ENCODE measurements at places on chromosomes 6 and 20. TPM values are rescaled to one million over a fixed set of nuclear protein-coding genes. Genes with fewer than 3 reads are reported as not detected.

Gene BPIFB1
- not detected for total RNA-seq

DNA sequence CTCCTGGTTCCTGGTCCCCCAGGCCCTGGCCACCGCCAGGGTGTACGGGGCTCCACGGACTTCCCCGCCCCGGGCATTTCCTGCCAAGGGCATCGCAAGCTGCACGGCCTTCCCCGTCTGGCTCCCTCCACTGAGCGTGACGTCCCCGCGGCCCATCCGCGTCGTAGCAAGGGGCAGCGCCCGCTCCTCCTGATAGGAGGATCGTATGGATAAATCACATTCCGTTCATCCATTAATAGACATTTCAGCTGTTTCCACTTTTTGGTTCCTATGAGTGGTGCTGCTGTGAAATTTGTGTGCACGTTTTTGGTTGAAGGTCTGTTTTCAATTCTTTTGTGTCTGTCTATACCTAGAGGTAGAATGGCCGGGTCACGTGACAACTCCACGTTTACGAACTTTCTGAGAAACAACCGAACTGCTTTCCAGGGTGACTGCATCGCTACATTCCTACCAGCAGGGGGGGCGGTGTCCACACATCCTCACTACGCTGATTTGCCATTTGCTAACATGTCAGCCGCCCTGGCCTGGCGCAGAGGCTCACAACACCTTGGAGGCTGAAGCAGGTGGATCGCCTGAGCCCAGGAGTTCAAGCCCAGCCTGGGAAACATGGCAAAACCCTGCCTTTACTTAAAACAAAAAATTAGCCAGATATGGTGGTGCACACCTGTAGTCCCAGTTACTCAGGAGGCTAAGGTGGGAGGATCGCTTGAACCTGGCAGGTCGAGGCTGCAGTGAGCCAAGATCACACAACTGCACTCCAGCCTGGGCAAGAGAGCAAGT, 37.7 kb downstream of the KCNQ2 start:
- no peak for DNase-seq

DNA sequence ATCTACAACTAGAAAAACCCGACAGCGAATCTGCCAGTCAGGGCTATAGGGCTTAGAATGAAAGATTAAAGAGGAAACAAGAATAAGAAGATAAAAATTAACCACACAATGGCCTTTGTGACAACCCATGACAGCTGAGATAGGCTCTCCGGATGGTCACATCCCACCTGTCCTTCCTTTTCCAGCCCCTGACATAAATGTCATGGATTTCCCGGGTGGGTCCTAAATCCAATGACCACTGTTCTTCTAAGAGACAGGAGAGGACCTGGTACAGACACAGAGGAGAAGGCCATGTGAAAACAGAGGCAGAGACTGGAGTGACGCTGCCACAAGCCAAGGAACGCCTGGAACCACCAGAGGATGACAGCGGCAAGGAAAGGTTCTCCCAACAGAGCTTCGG, 41.8 kb downstream of the ATXN1 start:
- DNase-seq: no peak

Gene GSTA3
- not detected for total RNA-seq

- DNase-seq: no peak
Measured at GRCh38 chr6:138296381-138296780, 78.1 kb upstream of the PBOV1 start.

DNA sequence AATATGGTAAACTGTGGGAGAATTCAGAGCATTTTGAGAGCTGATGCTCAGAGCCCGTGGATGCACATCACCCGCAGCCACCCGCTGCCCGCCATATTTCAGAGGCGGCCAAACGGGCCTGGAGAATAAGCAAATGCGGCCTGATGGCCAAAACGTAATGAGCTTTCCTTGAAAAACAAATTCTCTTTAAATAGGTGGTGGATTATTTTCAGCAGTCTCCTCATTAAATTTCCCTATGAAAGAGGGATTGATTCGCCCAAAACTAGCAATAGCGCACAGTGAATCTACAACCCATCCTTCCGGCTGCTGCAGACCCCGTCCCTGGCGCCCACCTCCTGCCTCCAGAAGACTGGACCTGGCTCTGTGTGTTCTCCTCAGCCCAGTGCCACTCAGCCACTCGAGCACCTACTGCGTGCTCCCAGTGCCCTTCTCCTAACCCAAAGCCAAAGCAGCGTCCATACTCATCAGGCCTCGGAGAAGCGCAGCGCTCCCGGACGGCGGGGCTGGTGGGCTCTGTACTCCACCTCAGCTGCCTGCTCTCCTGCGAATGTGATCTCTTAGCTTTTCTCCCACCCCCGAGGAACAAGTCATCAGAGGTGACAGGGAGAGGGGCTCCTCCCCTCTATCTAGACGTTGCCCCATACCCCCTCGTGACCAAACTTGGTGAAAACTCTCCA, 224.8 kb downstream of the TAF4 start:
- no peak for DNase-seq

GRCh38 chr6:27078734-27079357, 168.7 kb upstream of the PRSS16 start:
- DNase-seq: no peak

- no peak for DNase-seq
Measured at GRCh38 chr6:155352811-155353210, 38.5 kb upstream of the TFB1M start.

Gene SAMD10
- 4.0 TPM for total RNA-seq

GRCh38 chr6:89794324-89794723, 25.3 kb downstream of the MDN1 start:
- DNase-seq: no peak

GRCh38 chr6:88984152-88984551, 20.7 kb upstream of the RNGTT start:
- no peak for DNase-seq

DNA sequence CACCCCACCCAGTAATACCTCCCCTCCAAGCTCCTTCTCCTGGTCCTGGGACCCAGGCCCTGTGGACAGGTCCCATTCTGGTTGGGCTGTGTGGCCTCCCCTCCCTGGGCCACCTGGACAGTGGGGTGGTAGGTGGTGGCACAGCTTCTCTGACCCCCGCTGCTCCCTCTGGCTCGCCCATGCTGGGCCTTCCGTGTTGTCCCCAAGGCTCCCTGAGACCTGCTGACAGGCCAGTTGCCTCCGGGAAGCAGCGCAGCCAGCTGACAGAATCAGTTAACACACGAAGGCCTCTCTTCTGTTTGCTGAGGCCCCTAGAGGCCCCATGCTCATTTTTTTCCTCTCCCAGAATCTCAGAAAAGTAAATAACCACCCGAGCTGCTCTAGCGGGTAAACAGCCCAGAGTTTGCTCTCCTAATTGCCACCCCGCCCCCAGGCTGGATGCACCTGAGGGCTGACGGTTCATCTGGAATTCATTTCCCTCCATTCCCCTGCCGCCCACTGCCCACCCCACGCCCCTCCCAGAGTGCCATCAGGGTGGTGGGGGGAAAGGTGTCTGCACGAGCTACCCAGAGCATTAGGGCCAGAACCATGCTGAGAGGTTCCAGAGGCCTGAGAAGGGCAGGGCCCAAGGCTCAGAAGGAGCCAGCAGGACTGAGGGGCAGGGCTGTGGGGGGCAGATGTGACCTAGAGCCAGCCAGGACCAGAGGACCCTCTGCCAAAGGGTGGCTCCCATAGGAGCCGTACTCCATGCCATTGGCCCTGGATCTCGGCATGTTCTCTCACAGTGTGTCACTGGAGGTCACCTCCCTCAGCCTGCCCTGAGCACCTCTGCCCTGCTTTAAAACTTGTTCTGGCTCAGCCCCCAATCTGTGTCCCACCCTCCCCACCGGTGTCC, 157.5 kb downstream of the GRM4 start:
- peak; percentile 65 for DNase-seq
